Glutamatergic neuron (in vitro differentiated cells): ENCODE measurements at places on chromosomes 2 and 18.

DNA sequence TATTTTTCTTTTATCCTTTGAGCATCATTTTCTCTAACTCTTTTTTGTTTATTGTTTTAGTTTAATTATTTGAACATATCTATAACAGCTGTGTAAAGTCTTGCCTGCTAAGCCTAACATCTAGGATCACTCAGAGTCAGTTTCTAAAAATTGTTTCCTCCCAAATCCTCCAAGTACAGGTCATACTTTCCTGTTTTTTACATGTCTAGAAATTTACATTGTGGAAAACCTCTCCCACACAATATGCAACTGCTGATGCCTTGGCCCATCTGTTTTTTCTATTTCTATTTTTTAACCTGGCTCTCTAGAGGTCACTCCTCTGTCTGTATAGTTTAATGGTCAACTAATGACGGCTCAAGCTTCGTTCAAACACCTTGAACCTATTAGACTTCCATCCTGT, 261.0 kb downstream of the HRH4 start:
- DNase-seq: no peak

DNA sequence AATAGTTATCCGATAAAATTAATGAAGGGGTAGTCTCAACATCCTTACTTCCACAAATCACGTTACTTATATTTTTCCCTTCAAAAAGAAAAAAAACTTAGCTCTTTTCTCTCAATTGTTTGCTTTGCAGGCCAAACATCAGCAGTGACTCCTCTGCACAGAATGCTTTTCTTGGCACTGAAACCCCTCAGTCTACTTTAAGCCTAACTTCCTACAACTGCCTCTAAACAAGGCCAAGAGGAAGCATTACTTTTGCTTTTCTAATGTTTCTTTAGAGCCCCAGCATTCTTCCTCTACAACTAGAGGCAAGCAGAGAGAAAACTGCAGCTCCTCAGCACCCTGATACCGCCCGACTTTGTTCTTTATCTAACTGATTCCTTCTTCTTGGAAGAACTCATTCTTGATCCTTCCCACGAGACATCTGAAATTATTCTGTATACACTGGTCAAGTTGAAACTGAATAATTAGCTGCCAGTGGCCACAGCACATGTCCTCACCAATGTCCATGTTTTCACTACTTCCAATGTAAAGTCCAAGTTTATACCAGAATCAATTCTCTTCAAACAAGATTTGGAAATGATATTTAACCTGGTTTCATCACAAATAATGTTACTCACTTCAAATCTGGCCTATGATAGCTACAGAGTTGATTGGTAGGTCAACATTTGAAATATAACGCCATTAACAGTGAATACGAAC, 55.3 kb downstream of the DTNB start:
- no peak for DNase-seq

- DNase-seq: no peak
Measured at GRCh38 chr18:1090758-1091157, 186.1 kb downstream of the ADCYAP1 start.

DNA sequence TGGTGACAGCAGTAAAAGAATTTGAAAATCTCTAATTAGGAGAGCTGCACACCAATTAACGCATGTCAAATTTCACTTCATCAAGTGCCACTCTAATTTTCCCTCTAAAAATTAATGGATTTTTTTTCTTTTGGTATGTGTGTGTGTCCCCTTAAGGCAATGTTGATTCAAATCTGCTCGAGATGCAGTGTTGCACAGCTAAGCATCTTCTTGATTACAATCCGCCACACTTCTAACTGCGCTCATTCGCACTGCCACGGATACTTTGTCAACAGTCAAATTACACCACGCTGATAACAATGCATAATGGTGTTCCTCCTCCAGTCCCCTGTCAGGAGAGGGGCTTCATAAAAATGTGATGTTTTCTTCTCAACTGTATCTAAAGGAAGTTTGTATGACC, 261.4 kb downstream of the MEIS1 start:
- no peak for DNase-seq

DNA sequence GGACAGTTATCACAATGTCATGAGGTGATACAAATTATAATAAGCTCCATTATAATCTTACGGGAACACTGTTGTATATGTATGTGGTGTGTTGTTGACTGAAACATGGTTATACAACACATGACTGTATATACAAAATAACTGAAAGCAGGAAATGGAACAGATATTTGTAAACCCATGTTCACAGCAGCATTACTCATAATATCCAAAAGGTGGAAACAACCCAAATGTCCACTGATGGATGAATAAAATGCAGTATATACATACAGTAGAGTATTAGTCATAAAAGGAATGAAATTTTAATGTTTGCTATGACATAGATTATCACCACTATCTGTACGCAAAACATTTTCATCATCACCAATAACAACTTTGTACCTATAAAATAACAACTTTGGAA, 107.3 kb downstream of the USP34 start:
- DNase-seq: no peak

DNA sequence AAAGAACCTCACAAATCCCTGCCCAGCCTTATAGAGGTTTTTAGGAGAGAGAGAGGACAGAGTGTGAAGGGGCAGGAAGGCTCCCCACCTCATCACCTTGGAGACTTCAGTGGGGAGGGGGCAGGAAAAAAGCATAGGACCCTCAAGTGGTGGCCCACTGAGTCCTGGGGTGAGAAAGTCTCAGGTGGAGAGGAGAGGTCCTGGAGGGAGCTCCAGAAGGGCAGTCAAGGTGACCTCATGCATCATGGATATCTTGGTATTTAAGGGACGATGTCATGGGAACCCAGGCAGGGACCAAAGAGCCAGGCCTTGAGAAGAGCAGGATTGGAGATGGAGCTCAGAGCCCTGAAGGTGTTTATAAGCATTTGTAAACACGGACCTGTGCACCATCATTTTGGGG, 204.5 kb downstream of the SLC4A3 start:
- DNase-seq: no peak

DNA sequence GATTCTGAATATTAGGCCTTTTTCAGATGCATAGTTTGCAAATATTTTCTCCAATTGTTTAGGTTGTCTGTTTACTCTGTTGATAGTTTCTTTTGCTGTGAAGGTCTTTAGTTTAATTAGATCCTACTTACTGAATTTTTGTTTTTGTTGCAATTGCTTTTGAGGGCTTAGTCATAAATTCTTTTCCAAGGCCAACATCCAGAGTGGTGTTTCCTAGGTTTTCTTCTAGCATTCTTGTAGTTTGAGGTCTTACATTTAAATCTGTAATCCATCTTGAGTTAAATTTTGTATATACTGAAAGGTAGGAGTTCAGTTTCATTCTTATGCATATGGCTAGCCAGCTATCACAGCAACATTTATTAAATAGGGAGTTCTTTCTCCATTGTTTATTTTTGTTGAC, 404.8 kb downstream of the LNPK start:
- DNase-seq: no peak

GRCh38 chr2:43605079-43605655, 9.3 kb upstream of the THADA start:
- peak; percentile 38 for DNase-seq

GRCh38 chr2:66318009-66318561, 116.8 kb upstream of the MEIS1 start:
- no peak for DNase-seq

DNA sequence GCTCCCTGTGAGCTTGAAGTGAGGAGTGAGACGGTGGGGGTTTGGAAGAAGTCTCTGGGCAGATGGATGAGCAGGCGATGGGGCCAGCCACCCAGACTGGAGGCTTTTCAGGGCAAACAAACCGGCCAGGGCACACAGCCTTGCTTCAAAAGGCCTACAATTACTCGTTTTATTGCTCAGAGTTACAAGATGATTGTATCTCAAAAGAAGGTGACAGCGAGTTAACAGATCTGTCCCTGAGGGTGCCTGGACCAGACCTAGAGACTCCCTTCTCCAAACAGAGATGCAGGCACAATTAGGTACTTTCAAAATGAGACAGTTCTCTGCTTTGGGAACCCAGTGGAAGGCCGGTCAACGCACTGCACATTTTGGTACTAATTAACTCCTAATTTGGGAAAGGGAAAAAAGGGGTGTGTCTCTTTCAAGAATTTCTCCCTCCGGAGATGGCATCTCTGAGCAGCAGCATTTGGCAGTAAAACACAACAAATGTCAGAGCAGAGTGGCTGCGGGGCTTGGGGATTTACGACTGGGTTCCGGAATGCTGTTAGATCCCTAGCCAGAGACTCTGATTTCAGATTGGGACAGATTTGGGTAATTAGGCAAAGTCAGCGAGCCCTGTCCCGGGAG, 226.7 kb downstream of the TTC32 start:
- no peak for DNase-seq

GRCh38 chr2:12723736-12724463, 7.2 kb downstream of the TRIB2 start:
- DNase-seq: no peak

DNA sequence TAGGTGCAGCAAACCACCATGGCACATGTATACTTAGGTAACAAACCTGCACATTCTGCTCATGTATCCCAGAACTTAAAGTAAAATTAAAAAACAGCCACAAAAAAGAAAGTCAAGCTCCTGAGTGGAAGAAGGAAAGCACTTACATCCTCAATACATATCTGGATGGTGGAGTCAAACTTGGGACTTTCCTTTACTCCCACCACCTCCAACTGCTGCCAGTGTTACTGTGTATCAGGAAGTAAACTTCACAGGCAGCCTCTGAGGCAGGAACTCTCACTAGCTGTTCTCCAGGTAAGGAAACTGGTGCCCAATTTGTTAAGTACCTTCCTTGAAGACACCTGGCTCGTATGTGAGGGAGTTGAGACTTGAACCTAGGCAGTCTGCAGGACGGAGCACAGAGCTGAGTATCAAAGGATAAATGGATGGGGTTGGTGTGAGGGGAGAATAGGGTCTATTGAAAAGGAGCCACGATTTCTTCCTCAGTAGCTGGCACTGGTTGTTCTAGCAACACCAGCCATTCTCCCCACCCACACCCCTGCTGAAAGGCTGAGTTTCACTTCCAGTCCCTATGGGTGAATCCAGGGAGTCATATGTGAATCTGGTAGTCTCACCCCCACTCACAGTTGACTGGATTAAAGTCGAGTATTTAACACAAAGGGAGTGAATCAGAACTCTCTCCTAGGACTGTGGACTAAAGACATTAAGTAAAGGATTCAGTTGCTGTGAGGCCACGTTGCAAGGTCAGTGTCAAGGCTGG, 50.0 kb upstream of the GPR39 start:
- DNase-seq: no peak

- DNase-seq: no peak
Measured at GRCh38 chr2:97731274-97732020, 18.1 kb downstream of the ZAP70 start.

DNA sequence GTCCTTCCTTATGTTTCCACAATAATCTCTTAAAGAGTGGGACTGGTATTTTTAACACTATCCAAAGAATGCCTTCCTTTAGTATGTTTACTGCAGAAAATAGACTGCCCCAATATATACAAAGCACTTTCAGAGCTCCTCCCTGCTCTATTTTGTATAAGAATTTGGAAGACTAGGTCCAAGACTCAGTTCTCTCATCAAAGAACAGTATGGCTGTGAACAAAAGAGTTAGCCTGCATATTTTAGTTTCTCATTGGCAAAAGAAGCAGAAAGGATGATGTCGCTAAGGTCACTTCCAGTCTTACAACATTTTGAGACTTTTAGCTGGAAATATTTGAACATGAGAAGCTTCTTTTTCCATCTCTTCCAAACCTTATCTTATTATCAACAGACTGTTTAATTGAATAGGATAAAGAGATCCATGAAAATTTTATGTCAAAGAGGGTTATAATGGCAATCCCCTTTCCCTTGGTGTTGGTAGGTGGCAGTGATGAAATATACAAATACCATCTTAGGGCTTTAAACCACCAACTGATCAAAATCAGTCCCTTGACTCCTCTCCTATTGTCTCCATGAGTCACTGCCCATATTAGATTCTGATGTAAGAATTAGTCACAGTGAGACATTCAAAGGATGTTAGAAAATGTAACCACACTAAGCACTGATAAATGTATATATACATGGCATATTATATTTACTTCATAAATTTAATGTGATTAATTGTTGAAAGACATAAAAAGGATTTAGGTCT, 266.9 kb upstream of the DSEL start:
- no peak for DNase-seq

DNA sequence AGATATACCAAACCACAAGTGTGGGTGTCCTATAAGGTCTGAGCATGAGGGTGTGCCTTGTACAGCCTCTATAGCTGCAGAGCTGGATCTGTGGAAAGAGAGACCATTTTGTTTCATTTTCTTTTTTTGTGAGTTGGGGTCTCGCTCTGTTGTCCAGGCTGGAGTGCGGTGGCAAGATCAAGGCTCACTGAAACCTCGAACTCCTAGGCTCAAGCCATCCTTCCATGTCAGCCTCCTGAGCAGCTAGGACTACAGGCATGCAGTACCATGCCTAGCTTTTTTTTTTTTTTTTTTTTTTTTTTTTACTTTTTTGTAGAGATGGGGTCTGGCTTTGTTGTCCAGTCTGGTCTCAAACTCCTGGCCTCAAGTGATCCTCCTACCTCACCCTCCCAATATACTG, 10.7 kb downstream of the KIF3C start:
- DNase-seq: no peak

DNA sequence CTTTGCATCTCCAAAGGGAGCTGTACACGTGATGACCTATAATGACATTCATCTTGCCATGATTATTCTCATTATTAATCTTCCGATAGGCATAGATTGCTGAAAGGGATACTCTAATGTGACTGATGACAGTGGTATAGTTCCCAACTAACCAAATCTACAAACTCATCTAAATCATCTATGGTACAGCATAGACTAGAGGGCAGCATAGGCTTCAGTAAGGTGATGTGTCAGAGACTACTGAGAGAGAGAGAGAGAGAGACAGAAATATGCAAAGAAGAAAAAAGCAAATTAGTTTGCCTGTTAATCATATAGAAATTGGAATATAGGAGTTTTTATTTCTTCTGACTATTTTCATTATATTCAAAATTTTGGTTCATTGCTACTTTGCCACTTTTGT, 89.3 kb downstream of the CSRNP3 start:
- DNase-seq: no peak

- DNase-seq: no peak
Measured at GRCh38 chr2:81598453-81598852, 1293.9 kb upstream of the LRRTM1 start.

- DNase-seq: no peak
Measured at GRCh38 chr2:54164106-54164505, 48.7 kb downstream of the ACYP2 start.

DNA sequence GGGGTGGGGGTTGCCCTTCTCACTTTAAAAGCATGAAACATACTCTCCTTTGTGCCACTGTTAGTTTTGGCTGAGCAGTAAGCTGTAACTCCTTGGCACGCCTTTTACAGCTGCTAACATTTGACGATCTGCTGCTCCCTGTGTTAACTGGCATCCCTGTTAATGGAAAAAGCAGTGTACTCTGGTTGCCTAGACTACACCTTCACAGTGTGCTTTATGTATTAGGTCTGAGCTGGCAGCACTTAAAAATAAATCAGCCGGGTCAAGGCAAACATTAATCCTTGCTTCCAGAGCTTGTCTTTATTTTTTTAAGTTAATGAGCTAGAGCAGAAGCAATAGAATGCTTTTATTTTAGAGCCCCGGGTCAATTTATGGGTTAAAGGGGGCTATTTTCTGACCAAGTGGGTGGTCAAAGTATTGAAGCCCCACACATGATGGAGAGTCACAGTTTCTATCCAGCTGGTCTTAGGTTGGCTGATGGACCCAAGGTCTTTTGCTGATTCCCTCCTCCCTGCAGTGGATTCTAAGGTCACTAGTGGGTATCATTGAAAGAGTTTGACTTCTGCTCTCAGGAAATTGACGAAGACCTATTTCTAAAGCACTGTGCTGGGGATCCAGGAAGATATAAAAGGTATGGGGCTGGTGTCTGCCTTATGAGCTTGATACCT, 54.5 kb downstream of the CFAP221 start:
- no peak for DNase-seq
